Left ventricle myocardium superior (tissue), 1 donor: ENCODE measurements at places on chromosomes 12 and 14.
A peak's percentile ranks its signal among the peaks of the same experiment; 100 is the strongest.

- no peak for DNase-seq
These were observed 243.1 kb upstream of the PWP1 start for GRCh38 chr12:107442326-107442987.

- no peak for DNase-seq
These were observed 7.3 kb downstream of the VAMP1 start for GRCh38 chr12:6463216-6463615.

GRCh38 chr14:70454731-70455130 is 2.8 kb downstream of the ADAM21 start:
- DNase-seq = no peak

DNA sequence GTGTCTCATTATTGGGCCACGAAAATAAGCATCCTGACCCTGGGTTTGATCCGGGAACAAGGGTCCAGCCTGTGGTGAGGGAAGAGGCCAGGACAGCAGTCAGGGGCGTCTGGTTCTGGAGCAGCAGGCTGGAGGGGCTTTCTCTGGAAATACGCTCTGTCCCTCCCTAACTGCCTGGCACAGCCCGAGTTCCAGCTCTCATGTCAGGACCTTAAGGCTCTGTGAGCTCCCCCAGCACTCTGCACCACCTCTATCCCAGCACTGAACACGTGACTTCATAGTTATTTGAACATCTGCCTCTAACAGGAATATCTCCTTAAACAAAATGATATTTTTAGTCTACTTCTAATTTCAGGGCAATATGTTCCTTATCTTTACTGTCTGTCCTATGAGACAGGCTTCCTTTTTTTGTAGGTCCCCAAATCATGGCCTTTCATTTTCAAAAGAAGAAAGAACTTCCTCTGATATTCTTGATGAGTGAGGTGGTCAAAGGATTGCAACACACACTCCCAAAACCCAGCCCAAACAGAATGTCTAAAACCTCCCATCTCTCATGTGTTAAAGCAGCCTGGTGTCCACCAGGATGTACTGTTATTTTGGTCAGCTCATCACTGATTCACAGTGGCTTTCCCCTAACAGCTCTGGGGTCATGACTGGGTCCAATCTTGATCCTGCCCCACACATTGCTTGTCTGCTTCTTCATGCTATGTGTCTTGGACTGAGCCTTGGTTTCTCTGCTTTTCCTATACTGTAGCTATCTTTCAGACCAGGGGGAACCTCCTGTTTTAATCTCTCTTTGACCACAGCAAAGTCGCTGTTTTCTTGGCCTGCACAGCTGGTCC is 9.7 kb downstream of the AQP6 start:
- DNase-seq = no peak

- DNase-seq = no peak
These were observed 5.0 kb upstream of the NUBPL start for GRCh38 chr14:31556191-31556590.

GRCh38 chr12:121992059-121992879 is 29.4 kb upstream of the BCL7A start:
- no peak for DNase-seq

DNA sequence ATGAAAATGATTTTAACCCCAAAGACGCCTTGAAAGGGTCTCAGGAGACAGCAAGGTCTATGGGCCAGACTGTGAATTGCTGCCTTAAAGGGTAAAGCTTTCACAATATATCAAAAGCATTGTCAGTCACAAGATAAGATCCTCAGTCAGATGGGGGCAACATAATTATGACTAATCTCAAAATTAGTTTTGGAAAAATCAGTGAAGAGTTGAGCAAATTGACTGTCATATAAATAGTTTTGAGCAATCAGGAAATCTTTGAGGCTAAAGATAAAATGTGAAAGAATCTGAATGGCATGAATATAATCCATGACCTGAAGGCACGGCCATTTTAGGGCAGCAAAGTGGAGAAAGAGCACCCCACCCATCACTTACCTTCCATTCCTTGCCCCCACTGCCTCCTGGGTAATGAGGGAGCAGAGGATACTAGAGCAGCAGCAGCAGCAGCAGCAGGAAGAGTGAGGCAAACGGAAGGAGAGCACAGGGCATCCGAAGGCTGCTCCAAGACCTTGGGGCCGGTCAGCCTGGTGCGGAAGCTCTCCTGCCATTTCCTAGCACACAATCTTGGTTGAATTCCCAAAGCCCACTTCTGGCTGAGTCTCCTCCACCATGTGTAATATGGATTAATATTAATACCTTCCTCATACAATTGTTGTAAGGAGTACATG is 7.0 kb downstream of the STON2 start:
- DNase-seq = no peak

DNA sequence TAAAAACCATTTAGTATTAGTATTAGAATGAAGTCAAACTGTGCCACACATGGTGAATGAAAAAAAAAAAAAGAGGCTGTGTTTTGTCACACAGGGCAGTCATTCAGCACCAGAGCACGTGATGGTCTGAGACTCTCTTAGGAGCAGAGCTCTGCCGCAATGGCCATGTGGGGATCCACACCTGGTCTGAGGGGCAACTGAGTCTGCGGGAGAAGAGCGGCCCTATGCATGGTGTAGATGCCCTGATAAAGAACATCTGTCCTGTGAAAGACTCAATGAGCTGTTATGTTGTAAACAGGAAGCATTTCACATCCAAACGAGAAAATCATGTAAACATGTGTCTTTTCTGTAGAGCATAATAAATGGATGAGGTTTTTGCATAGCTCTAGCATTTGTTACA is 12.2 kb upstream of the BDKRB1 start:
- DNase-seq = no peak

- DNase-seq = no peak
These were observed 28.0 kb upstream of the GARIN6 start for GRCh38 chr12:99619389-99620158.

- DNase-seq = no peak
These were observed 303.4 kb downstream of the SEC23A start for GRCh38 chr14:38799671-38800070.

- peak; percentile 93 for DNase-seq
These were observed 193.9 kb downstream of the EMP1 start for GRCh38 chr12:13390381-13390861.

DNA sequence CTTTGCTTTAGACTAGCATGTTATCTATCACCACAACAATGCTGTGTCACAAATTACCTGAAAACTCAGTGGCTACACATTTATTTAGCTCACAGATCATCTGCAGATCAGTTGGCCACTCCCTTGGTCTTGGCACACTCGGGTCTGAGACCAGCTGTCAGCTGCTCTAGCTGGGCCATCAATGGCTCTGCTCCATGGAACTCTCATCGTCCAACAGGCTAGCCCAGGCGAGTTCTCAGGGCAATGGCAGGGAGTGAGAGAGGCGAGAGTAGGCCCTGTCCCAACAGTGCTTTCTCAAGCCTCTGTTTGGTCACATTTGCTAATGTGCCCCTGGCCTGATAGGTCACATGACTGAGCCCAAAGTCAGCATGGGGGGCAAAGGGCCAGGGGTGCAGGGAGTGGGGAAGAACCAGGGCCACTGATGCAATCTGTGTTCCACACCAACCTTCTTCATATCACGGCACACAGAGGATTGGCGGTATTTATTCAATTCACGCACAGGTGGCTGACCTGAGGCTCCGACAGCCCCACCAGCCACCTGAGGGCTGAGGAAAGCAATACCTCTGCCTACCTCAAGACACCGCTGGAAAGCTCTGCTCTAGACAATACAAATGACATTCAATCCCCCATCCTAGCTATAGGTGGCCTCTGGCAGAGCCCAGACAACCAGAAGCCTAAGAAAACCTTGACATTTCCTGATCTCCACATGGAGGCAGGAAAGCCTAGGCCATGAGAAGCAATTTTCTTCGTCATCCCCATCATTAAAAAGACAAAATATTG is 82.5 kb downstream of the NT5DC3 start:
- DNase-seq = no peak

DNA sequence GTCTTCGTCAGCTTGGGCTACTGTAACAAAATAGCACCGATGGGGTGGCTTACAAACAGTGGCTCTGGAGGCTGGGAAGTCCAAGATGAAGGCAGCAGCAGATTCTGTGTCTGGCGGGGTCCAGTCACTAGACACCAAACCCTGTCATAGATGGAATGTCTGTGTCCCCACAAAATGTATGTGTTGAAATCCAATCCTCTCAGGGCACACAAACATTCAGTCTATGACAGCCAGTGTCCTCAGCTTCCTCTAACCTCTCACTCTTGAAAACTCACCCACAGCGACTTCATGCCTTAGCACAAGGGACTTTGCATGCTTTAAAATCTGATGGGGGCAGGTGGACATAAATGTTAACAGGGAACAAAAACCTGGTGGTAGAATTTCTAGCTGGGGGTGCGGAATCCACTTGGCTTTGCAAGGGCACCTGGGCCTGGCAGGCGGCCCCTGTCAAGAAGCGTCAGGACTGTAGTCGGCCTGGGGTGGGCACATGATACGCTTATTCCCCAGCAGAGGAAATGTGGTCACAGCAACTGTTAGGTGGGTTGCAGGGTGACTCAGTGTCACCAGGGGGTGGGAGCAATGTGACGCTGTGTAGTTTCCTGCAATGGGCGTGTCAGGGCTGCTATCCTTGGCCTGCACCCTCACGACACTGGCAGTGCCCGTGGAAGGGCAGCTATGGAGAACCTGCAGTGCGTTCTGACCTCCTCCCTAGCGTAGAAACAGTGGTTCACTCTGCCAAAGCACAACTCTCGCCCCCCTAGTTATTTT is 17.7 kb downstream of the RIN3 start:
- DNase-seq = no peak

- no peak for DNase-seq
These were observed 97.8 kb downstream of the PCNX1 start for GRCh38 chr14:71005076-71005475.

- DNase-seq = no peak
These were observed 55.2 kb downstream of the SLC25A21 start for GRCh38 chr14:37116933-37117849.

DNA sequence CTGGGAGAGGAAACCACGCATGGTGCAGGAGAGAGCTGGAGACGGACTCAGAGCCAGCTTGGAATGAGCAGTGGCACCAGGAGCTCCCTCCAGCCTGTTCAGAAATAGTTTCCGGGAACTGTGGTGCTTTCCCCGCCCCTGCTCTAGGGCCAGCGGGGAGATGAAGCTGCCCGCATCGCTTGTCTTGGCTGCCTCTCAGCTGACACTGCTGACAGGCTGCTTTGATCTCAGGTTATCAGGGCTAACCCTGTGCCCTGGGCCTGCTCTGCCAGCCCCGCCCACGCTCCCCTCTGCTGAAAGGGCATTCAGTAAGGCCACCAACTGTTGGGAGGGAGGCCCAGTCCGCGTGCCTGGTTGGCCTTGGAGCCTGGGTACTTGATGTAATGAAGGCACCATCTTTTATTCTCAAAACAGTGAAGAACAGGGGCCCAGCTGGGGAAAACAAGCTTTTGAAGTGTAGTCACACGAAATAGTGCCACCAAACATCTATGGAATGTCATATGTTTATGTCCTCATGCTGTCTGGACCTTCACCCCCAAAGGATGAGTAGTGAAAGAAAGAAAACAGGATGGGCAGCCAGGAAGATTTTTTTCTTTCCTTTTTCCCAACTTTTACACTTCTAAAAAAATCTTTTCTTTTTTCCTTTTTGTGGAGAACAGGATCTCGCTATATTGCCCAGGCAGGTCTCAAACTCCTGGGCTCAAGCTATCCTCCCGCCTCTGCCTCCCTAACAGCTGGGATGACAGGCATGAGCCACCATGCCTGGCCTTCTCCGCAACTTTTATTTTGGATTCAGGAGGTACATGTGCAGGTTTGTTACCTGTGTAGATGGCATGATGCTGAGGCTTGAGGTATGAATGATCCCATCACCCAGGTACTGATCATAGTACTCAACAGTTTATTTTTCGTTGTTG is 115.9 kb upstream of the TBX3 start:
- DNase-seq = peak; percentile 90

DNA sequence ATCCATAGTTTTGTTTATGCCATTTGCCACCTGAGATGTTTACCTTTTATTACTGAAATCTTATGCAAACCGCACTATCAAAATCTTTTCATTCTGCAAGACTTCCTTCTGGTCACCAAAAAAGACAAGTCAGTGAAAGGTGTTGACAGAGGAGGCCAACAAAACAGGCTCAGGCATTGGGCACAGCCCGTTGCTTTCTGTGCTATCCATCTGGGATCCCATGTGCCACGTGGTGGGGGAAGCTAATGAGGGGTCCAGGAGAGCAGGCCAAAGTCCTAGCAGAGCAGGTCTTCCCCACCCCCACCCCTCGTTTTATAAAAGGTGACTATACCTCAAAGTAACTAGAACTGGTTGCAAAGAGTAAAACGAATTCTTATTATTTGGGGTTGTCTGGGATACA is 1.2 kb downstream of the ALDH1L2 start:
- no peak for DNase-seq

GRCh38 chr14:91354979-91355685 is 62.5 kb downstream of the CCDC88C start:
- DNase-seq = no peak

DNA sequence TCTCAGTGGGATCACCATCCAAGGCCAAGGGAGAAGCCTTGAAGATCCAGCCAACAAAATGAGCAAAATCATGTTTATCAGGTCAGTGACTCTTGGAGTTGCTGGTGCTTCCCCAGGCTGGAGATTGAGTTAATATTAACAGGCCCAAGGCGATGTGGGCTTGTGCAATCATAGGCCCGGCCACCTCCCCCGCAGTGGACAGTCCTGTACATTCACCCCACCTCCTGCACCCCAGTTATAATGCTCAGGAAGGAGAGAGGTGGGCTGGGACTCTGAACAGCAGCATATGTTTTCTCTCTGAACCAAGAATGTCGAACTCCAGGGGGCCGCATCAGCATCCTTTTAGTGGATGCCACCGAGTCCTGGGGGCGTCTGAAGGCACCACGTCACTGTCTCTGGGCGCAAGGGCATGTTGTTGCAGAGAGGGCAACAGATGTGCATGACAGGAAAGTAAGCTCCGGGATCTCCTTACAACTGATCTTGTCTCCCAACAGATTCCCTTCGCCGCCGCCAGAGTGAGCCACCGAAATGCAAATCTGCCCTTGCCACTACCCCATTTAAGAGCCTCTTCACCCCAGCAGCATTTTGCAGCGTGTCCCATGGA is 32.2 kb upstream of the SERPINA6 start:
- DNase-seq = peak; percentile 51

GRCh38 chr14:70995671-70996070 is 88.4 kb downstream of the PCNX1 start:
- DNase-seq = no peak

DNA sequence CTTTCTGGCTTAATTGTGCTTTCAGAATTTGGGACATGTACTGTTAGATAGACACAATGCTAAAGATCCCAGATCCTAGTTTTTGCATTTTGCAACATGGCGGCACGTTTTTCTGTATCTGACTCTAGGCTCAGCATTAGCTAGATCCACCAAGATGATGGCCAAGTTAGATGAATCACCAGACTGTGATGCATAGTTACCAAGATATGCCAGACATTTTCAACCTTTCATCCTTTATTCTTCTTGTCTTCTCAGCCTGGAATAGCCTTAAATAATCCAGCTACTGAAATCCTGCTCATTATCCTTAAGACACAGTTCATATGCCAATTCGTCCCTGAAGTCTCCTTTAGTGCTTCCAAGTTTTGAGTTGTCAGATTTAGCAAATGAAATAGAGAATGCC is 144.9 kb upstream of the CRY1 start:
- DNase-seq = no peak
